ENCODE measurements at places on chromosomes 12 and 14. TPM values are rescaled to one million over a fixed set of nuclear protein-coding genes. Genes with fewer than 3 reads are reported as not detected.

GLIPR1L1 gene
- not detected for total RNA-seq

ERBB3 gene
- total RNA-seq = 0.33 TPM

PLCZ1 gene
- total RNA-seq = not detected

RTL1 gene
- not detected for total RNA-seq

ACVRL1 gene
- 164 TPM for total RNA-seq

PRICKLE1 gene
- 3.6 TPM for total RNA-seq

PIWIL1 gene
- not detected for total RNA-seq

RNASE7 gene
- not detected for total RNA-seq

SPTB gene
- total RNA-seq = under 0.01 TPM

CCDC177 gene
- total RNA-seq = under 0.01 TPM

TEX22 gene
- 0.44 TPM for total RNA-seq

NEUROD4 gene
- total RNA-seq = not detected

PROX2 gene
- not detected for total RNA-seq

KRT6C gene
- not detected for total RNA-seq

LALBA gene
- not detected for total RNA-seq

PCED1B gene
- not detected for total RNA-seq

PLA2G1B gene
- not detected for total RNA-seq

OTX2 gene
- not detected for total RNA-seq

TEAD4 gene
- total RNA-seq = 5.7 TPM

CLIP1 gene
- total RNA-seq = 73.4 TPM

PTPN6 gene
- total RNA-seq = under 0.01 TPM

KLRD1 gene
- 0.66 TPM for total RNA-seq

ANO2 gene
- 0.44 TPM for total RNA-seq

ADAM21 gene
- total RNA-seq = 1.5 TPM

GALNT9 gene
- 0.29 TPM for total RNA-seq

ABCC9 gene
- 8.7 TPM for total RNA-seq

TBX5 gene
- total RNA-seq = 26.6 TPM

C14orf39 gene
- total RNA-seq = 0.44 TPM

TPH2 gene
- not detected for total RNA-seq

LRTM2 gene
- total RNA-seq = not detected

BRAP gene
- total RNA-seq = 19.5 TPM

CLEC14A gene
- 15.9 TPM for total RNA-seq

C1R gene
- total RNA-seq = 432 TPM

SIX6 gene
- not detected for total RNA-seq

DENND5B gene
- total RNA-seq = 10.2 TPM

FAR2 gene
- 13.2 TPM for total RNA-seq

CMA1 gene
- not detected for total RNA-seq

COX8C gene
- not detected for total RNA-seq

CYP27B1 gene
- total RNA-seq = 0.15 TPM

DAO gene
- total RNA-seq = not detected

OR4M1 gene
- total RNA-seq = not detected

KLRC3 gene
- total RNA-seq = not detected

KCNK13 gene
- total RNA-seq = not detected

ACOT6 gene
- total RNA-seq = not detected
